ENCODE measurements at places on chromosomes 4 and X.
A peak's percentile ranks its signal among the peaks of the same experiment; 100 is the strongest.

DNA sequence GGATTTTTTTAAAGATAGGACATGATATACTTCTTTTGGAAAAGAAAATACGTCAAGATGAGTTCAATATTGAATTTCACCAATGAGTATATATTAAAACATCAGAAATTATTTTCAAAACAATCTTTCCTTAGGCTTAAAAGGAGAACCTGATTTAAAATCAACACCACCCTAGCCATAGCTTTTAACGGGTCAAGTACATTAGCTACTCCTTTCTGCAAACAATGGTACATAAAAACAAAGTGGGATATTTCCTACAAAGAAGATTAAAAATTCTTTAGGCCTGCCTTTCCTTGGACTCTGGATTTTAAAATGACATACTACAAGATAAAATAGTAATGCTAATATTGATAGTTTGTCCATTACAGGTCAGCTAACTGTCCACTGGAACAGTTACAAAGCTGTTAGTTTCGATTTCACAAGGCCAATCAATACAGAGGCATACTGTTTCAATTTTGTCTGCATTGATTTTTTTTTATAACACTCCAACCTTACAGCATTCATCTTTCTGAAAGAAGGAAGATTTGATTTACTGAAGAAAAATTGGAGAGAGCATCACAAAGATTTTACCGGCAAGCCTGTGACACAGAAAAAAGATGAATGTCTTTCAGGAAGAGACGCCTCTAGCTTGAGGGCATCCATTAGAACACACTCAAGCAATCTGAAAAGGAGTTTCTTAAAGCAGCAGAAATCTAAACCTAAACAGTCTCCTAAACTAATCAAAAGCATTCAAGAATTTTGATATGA is 97.2 kb downstream of the MAB21L2 start:
- no peak for DNase-seq

GRCh38 chr4:55311792-55312488 is 34.1 kb upstream of the SRD5A3 start:
- DNase-seq: no peak

DNA sequence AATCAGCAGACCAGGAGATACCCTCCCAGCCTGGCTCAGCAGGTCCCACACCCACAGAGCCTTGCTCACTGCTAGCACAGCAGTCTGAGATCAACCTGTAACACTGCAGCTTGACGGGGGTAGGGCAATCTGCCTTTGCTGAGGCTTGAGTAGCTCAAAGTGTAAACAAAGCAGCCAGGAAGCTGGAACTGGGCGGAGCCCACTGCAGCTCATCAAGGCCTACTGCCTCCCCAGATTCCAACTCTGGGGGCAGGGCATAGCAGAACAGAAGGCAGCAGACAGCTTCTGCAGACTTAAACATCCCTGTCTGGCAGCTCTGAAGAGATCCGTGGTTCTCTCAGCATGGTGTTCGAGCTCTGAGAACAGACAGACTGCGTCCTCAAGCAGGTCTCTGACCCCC is 15.1 kb upstream of the GABRA2 start:
- DNase-seq: no peak

GRCh38 chrX:109384699-109385098 is 97.2 kb downstream of the GUCY2F start:
- no peak for DNase-seq

DNA sequence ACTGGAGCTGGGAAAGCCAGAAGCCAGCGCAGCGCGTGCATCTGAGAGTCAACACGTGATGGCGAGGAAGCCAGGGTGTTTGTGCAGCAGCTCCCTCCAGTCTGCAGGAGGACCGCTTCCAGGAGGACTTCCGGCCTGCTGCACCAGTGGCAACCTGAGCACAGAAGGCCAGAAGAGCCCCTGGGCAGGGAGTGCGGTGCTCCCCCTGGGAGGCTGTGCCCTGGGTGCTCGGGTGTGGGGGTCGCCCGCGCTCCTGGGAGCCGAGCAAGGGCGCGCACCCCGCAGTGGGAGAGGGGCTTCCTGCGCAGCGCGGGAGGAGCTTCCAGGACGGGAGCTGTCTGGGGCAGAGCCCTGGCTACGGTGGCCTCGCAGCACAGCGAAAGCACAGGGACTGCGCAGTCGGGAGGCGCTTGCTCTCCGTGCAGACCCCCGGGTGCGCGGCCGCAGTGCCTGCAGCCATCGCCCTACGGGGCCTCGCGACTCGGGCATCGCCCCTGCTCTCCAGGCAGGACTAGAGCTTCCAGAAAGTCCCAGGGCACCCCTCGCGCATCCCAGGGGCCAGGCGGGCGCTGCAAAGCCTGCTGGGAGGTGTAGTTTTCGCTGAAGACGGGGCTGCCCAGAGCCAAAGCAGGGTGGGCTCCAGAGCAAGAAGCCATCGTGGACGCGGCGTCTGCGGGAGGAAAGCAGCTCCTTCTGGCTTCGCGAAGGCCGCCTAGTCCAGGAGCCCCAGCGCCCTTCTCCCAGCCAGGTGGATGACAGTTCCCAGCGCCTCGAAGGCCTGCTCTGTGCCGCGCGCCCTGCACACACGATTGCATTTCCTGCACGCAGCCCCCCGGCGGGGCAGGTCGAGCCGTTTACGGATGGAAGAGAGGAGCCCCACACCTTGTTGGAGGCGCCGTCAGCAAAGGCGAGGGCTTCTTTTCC is 24.1 kb upstream of the WFS1 start:
- DNase-seq: peak; percentile 93

- DNase-seq: no peak
Measured at GRCh38 chrX:80576806-80577533, 156.7 kb downstream of the TENT5D start.

GRCh38 chrX:133454491-133454914 is 39.2 kb upstream of the GPC4 start:
- no peak for DNase-seq

DNA sequence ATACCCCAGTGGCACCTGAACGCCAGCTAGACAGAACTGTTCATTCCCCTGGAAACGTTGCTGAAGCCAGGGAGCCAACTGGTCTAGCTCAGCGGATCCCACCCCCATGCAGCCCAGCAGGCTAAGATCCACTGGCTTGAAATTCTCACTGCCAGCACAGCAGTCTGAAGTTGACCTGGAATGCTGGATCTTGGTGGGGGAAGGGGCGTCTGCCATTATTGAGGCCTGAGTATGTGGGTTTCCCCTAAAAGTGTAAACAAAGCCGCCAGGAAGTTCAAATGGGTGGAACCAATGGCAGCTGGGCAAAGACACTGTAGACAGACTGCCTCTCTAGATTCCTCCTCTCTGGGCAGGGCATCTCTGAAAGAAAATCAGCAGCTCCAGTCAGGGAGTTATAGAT is 213.0 kb downstream of the NKX6-1 start:
- DNase-seq: peak; percentile 50

DNA sequence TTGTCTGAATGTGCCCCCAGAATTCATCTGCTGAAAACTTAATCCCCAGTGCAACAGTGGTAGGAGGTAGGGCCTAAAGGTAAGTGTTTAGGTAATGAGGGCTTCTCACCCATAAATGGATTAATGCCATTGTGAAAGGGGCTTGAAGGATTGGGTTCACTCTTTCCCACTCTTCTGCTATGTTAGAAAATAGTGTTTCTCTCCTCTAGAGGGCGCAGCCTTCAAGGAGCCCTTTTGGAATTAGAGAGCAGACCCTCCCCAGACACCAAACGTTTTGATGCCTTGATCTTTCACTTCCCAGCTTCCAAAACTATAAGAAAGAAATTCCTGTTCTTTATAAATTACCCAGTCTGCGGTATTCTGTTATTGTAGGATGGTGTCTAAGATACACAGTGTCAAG is 706.4 kb downstream of the SMARCA1 start:
- DNase-seq: no peak

DNA sequence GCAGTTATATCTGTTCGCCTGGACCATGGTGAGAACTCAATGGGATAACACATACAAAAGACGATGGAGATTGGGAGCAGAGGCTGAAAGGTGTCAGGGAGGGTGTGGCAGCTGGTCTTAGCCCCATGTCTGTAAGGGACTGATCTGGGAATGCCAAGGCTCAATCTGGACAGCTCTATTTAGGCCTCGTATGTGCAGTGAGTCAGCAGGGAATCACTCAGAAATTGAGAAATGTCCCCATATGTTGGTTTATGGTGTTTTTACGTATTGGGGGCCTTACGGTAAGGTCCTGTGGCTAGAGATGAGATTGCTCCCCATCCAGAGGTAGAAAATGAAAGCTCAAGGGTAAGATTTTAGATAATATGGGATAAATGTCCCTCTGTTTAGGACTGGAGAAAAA is 71.4 kb upstream of the TTC29 start:
- no peak for DNase-seq

- no peak for DNase-seq
Measured at GRCh38 chr4:24933684-24934275, 20.9 kb upstream of the CCDC149 start.

- DNase-seq: peak; percentile 64
Measured at GRCh38 chr4:173371292-173372192, 788 bp downstream of the SAP30 start.

DNA sequence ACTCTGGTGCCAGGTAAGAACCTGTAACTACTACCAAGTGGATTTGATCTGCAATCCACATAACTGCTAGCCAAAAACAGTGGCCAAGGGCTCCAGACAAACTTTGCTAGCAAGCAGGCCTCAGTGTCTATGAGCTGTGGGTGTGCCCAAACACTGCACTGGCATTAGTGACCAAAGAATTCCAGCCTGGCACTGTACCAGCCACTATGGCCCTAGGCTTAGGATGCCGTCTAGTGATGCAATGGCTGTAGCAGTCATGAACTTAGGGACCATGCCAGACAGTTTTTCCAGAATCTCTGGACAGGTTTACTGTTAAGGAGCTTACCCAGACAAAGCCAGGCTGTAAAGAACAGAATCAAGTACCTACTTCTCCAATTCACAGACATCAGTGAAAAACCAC is 33.7 kb upstream of the PRR27 start:
- DNase-seq: no peak

GRCh38 chr4:27001398-27002164 is 140.9 kb downstream of the STIM2 start:
- no peak for DNase-seq

- no peak for DNase-seq
Measured at GRCh38 chrX:123860983-123861382, 1.1 kb downstream of the XIAP start.

GRCh38 chrX:131045726-131046125 is 12.4 kb upstream of the ARHGAP36 start:
- DNase-seq: no peak

DNA sequence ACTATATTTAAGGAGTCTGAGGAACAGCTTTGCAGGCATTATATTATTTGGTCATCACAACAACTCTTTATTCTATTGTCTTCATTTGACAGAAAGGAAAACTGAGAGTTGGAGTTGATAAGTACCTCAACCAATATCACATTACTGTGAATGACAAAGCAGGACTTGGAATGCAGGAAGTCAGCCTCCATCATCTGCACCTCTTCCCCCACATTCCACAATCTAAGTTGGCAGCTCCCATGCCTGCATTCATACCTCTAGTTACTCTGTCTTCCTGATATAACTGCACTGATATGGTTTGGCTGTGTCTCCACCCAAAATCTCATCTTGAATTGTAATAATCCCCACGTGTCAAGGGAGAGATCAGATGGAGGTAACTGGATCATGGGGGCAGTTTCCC is 356.7 kb downstream of the GALNTL6 start:
- no peak for DNase-seq

DNA sequence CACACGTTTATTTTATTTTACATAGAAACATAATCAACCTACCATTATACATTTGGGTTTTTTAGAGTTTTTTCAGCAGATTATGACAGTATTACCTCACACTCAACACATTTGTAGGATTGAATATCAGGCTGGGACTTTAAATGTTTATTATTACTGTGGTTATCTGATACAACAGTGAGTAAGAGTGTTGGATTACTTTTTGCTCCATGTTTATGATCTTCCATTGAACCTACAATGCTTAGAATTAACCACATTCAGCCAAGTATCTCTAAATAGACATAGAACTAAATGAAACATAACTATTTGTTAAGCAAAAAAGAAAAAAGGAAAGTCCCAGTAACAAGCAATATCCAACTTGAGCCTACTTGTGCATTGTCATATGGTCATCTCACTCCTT is 607.4 kb upstream of the PITX2 start:
- no peak for DNase-seq
